ENCODE measurements at places on chromosomes 7 and 10. TPM values are rescaled to one million over a fixed set of nuclear protein-coding genes. Genes with fewer than 3 reads are reported as not detected.

The SPDYE3 gene
- total RNA-seq = not detected

The TMEM176B gene
- total RNA-seq = not detected

The AOAH gene
- total RNA-seq = 0.51 TPM

The SFMBT2 gene
- 1.9 TPM for total RNA-seq

The RPEL1 gene
- total RNA-seq = 0.13 TPM

The CRPPA gene
- 1.2 TPM for total RNA-seq

The EXOC4 gene
- 127 TPM for total RNA-seq

The PRKAR2B gene
- 12.0 TPM for total RNA-seq

The DNAH11 gene
- total RNA-seq = 0.13 TPM

The TMEM176A gene
- total RNA-seq = not detected

Measured in dermis microvascular lymphatic vessel endothelial cell (primary cell).